ENCODE measurements at places on chromosomes 5 and 9.
A peak's percentile ranks its signal among the peaks of the same experiment; 100 is the strongest.

- no peak for DNase-seq
Measured at GRCh38 chr9:6413365-6414246, 607 bp downstream of the UHRF2 start.

DNA sequence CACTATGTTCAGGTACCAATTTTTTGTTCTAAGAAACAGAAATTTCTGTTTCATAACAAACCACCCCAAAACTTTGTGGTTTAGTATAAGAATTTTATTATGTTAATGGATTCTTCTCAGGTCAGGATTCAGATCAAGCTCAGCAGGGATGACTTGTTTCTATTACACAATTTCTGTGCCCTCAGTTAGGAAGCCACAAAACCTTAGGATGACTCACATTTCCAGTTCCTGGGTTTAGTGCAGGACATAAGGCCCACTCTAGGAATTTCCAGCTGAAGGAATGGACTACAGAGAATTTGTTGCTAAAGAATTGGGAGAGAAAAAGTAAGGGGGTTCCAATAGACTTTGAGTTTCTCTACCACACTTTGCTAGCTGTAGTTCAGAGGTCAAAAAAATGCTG lies 629.3 kb downstream of the ANXA1 start:
- DNase-seq: peak; percentile 39

DNA sequence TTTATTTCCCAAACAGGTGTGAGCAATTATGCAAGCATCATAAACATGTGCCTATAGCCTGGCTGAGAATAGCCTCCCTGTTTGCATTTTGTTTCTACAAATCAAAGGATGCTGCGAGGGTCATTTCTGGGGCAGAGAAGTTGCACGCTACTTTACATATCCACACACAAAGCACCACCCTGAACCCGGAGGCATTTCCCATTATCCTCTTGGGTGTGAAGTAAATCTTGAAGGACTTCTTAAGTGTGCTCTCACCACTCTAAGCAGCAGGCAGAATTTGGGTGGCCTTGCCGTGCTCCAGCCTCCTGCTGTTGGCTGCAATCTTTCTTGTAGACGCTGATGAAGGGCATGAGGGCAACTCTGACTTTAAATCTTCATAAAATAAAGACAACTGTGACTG lies 124.0 kb upstream of the TLE4 start:
- no peak for DNase-seq

- no peak for DNase-seq
Measured at GRCh38 chr9:71748280-71748743, 20.0 kb downstream of the CEMIP2 start.

DNA sequence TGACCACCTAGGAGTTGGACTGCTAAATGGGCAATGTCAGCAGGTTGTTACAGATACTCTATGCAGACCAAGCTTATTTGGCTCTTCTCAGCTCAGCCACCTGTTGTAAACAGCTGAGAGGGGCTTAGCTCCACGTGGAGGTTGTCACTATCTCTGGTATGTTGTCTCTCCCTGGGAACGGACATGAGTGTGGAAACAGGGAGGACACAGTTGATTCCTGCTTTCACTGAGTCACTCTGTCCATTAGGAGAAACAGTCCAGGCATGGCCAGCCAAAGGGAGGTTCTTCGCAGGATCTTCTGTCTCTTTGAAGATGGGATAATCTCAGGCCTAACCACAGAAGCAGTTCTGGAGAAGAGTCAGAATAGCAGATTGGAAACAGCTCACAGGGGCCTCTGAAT lies 121.2 kb downstream of the PALM2AKAP2 start:
- DNase-seq: no peak

DNA sequence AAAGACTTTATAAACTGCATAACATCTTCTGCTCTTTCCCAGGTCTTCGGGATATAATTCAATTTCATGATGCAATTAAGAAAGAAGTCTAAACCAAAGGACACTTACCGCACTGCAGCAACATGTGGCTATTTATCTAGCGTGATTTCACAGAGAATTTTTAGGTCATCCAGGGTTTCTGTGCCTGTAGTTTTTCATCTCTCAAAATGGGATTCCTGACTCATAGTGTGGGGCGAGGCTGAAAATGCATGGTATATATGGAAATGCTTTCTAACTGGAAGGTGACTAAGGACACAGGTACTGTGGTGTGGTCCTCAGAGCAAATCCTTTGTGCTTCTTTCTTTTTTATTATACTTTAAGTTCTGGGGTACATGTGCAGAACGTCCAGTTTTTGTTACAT lies 557.7 kb upstream of the KLF4 start:
- no peak for DNase-seq

DNA sequence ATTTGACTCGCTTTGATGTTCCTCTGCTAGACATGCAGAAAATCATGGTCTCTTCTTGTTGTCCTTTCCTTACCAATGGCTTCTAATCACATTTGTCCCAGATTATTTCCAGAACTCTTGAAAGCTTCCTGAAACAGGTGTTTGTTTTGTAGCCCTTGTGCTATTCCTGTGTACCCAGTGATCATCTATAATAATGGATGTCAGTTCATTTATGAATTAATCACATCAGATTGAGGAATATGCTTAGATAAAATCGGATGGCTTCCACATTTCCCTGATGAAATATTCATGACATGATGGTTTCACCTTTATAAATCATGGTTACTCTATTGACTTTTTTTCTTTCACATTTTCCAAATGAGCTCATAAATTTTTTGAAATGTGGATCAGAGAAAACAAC lies 359.0 kb upstream of the DMAC1 start:
- DNase-seq: no peak

DNA sequence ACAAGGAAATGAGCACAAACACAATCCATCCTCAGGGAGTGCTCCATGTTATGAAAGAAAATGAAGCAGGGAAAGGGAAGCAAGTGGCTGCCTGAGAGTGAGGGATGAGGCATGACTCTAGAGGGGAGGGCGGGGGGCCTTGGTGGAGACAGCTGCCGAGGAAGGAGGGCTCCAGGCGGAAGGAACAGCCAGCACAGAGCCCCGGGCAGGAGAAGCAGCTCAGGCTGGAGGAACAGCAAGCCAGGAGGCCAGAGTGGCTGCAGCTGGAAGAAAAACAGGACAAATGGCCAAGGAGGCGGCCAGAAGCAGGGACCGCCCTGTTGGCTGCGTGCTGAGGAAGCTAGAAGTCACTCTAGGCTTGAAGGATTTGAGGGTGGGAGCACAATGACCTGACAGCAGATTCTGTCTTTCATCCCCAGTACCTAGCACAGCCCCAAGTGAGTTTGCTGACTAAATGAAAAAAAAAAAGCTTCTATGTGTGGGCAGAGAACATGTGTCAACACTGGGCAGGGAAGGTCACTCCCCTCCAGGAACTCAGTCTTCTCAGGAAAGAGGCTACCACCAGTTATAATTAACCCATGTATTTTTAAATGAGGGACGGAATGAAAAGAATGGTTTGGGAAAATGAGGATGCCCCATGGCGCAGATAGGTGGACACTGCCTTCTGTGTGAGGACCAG lies 142.8 kb downstream of the DCP2 start:
- DNase-seq: no peak

DNA sequence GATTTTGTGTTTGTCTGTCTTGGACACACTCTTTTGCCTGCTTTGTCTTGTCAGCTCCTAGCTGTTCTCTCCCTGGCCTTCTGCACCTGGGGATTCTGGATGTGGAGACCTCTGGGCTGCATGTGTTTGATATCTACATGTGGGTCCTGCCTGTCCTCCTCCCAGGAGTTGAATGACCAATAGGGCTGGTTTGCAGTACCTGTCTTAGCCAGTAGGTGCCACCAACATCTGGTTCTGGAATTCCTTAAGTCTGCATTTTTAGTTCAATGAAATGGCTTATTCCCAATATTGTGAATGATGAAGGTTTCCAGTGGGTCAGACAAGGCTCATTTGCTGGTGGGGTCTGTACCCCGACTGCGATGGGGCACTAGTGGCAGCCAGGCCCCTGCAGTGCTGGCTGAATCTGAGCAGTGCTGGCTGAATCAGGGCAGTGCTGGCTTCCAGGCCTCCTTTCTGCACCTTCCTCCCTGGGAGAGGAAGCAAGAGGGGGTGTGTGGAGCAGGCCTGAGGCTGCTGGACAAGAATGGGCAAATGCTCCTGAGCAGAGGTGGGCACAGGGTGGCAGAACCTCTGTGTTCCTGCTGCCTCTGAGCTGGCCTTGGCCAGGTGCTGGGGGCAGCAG lies 73.3 kb downstream of the RXRA start:
- DNase-seq: no peak

DNA sequence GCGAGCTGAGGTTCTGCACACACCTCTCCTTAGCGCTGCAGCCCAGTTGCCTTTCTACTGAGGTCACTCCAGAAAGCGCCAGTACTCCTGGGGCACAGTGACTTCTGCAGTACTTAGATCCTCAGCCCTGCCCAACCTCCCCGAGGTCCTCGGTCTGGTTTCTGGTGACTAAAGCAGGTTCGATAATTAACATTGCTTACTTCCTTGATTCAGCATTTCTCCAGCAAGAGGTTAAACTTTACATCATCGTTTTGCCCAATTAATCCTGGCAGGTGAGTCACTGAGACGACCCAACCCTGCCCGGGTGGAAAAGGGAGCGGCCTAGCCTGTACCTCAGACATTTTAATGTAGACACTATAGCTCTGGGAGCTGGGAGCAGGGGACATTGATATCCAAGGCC lies 77.6 kb downstream of the PLAC8L1 start:
- no peak for DNase-seq

- DNase-seq: no peak
Measured at GRCh38 chr5:155303120-155303519, 289.6 kb downstream of the KIF4B start.

GRCh38 chr9:117095081-117095480 lies 319.8 kb downstream of the ASTN2 start:
- no peak for DNase-seq

DNA sequence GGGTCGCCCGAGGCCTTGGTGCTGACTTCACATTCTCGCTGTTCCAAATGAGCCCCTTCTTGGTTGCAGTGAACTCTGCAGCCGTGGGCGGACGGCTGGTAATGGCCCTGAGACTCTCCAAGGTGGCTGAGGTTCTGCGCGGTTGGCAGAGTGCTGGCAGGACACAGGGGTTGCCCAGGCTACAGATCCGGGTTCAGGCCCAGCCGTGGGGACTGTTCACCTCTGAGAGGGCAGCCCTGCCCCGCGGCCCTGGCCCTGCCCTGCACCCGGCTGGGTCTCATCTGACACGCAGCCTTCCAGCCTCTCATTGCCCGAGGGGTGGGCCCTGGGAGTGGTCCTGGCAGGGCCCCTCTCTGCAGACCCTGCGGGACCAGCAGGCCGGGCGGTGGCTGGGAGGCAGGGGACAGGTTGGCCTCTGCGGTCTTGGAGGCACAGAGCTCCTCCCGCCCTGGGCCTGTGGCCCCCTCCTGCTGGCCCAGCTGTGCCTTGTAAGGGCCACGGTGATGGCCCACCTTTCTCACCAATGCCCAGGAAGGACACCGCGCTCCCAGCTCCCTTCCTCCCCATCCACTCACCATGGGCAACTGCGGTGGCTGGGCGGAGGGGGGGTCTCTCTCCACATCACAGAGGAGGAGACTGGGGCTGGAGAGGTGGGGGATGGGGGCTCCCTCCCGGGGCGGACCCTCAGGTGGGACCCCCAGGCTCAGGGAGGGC lies 51.6 kb downstream of the AHRR start:
- DNase-seq: no peak

DNA sequence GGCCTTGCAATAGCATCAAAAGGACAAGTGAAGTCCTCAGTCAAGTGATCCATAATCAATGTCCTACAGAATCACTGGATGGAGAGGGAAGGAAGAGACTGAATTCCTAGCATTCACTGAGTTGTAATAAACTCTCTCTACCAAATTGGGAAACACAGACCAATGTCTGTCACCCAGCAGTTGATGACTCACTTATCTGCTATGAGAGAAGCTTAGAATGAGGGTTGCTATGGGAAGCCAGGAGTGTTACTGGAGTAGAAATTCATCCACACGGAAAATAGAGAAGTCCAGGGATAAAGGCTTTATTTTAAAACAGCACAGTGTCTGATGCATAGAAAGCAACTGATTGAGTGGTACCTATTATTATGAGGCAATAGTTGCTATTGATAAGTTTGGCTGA lies 407.4 kb downstream of the BRINP1 start:
- no peak for DNase-seq

DNA sequence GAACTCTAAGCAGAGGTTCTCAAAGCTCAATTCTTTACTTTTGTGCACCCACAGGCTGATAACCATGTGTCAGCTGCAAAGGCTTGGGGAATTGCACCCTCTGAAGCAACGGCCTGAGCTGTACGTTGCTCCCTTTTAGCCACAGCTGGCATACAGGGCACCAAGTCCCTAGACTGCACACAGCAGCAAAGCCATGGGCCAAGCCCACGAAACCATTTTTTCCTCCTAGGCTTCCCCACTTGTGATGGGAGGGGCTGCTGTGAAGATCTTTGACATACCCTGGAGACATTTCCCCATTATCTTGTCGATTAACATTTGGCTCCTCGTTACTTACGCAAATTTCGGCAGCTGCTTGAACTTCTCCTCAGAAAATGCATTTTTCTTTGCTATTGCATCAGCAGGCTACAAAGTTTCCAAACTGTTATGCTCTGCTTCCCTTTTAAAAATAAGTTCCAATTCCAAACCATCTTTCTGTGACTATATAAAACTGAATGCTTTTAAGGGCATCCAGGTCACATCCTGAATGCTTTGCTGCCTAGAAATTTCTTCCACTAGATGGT lies 23.0 kb downstream of the KIAA0825 start:
- no peak for DNase-seq

- no peak for DNase-seq
Measured at GRCh38 chr5:137275083-137275482, 224.0 kb downstream of the SPOCK1 start.

DNA sequence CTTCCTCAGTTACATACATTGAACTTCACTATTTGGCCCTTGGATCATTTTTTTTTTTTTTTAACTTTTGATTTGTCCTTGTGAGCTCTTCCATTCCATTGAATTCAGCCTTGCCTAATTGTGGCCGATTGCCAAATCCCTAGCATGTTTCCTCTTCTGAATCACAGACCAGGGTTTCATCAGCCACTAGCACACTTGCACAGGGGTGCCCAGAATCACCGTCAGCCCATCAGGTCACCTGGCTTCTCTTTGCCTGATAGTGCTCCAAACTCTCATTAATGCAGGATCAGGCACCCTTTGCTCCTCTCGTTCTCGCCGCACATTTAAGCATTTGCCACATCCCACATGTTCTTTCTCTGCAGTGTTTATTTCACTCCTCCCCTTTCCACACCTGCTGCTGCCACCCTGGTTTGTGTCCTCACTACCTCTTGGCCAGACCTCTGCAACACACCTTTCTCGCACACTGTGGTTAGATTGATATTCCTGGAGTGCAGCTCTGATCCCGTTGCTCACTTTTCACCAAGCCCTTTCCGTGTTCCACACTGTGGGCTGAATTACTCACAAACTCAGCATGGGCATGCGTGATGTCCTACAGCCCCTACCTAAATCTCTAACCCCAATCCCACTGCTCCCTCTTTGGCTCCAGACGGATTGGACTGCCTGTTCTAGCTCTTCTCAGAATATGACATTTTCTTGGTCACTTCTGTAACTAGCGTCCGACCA lies 9.8 kb downstream of the PIK3R1 start:
- DNase-seq: no peak
